ENCODE measurements at places on chromosomes 16 and 17.

- DNase-seq, result no peak
These were observed at the start of gene ANKRD13B for GRCh38 chr17:29592850-29593551. Gene ANKRD13B, plus strand, starts transcription at chr17:29593132. Its CDS starts 490 bp downstream, at chr17:29593622.

GRCh38 chr16:22098405-22099255 lies 6.3 kb downstream of the VWA3A start:
- no peak for DNase-seq

- peak; percentile 54 for DNase-seq
These were observed 34.4 kb upstream of the PRKCB start for GRCh38 chr16:23801378-23801777.

- no peak for DNase-seq
These were observed 84.4 kb upstream of the NKD1 start for GRCh38 chr16:50463581-50464324.

GRCh38 chr16:84080813-84081212 lies 35.9 kb downstream of the MBTPS1 start:
- DNase-seq, result no peak

GRCh38 chr16:68644715-68645493 lies at the start of gene CDH3:
Gene CDH3, plus strand, starts transcription at chr16:68645310. Its CDS starts 70 bp downstream, at chr16:68645380.
- DNase-seq, result no peak

- no peak for DNase-seq
These were observed 285.3 kb downstream of the FOXL1 start for GRCh38 chr16:86863609-86864008.

DNA sequence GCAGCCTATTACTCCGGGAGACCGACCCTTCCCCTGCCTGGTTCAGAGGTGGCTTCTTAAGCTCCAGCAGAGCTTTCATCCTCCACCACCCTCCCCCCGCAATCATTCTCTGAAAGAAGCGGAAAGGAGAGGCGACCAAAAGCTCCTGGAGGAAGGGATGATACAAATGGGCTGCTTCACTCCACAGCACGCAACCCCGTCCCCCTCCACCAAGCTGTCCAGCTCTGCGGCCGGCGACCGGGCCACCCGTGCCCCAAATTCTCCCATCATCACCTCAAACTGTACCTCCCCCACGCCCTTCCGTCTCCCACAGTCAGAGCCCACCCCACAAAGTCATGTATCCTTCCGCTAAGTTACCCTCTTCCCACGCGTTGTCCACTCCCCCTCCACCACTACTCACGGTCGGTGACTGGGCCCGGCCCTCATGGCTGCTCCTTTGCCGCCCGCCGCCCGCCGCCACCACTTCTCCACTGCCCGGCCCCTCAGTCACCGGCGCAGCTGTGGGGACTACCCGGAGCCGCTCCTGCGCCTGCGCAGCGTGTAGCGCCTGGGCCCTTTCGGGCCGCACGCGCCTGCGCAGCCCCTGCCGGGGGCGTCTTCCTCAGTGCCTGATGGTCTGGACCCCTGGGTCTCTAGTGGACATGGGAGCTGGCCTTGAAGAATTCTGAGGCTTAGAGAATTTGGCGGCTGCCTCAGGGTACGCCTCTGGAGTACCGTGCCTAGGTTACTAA lies at the start of gene FAM222B:
FAM222B (minus strand) TSS at position 509 of the 731 bp plus-strand sequence. CDS start 76,123 bp downstream, outside the sequence.
- peak; percentile 66 for DNase-seq

DNA sequence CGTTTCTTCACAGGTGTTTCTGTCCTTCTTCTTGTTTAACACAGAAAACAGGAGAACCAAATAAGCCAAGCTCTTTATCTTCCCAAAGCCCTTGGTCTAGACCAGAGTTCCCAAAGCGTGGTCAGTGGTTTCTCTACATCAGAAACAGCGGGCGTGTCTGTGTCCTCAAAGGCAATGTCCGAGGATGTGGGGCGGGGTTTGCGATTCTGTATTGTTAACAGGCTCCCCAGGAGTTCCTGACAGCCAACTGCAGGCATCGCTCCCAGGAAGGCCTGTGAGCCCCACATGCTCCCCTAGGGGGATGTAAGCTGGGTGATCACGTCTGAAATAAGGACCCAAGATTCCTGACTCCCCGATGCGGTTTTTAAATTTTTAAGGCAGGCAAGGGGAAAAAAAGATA lies 28.4 kb upstream of the SLC25A19 start:
- no peak for DNase-seq

DNA sequence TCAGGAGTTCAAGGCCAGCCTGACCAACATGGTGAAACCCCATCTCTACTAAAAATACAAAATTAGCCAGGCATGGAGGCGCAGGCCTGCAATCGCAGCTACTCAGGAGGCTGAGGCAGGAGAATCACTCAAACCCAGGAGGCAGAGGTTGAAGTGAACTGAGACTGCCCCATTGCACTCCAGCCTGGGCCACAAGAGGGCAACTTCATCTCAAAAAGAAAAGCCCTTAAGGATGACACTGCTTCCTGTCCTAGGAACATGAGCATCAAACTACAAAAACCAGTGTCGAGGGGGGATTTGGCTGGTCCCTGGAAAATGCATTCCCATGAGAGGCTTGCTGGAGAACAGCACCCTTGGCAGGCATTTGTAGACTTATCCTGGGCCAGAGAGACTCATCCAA lies 449.5 kb upstream of the PSMD7 start:
- no peak for DNase-seq

GRCh38 chr17:78707016-78707415 lies 75.1 kb downstream of the CYTH1 start:
- no peak for DNase-seq

DNA sequence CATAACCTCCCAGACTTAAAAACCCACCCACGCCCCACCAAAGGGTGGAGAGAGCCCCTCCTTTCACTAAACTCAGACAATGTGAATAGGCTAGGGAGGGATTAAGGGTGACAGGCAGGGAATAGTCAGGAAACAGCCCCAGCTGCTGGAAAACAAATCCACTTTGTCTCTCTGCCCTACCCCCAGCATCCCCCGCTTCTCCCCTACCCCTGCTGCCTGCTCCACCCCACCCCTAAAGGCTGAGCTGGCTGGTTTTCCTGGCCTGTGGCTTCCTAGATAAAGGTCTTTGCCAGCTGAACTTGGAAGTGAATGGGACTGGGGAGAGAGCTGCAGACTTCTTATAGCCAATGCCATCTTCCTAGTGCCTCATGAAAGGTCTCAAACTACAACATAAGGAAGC lies 15.0 kb downstream of the CAVIN1 start:
- DNase-seq, result no peak

DNA sequence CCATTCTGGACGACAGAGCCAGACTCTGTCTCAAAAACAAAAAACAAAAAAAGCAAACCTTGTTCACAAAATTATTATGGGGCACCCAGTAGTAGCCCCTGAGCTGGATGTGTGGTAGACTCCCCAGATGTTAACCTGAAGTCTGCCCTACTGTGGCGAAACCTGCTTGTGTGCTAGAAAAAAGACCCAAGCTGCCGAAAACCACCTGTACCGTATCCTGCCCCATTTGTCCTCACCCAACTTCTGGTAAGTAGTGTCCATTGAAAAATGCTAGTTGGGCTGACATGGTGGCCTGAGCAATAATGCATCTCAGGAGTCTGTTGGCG lies 9.1 kb downstream of the RMI2 start:
- DNase-seq, result no peak

DNA sequence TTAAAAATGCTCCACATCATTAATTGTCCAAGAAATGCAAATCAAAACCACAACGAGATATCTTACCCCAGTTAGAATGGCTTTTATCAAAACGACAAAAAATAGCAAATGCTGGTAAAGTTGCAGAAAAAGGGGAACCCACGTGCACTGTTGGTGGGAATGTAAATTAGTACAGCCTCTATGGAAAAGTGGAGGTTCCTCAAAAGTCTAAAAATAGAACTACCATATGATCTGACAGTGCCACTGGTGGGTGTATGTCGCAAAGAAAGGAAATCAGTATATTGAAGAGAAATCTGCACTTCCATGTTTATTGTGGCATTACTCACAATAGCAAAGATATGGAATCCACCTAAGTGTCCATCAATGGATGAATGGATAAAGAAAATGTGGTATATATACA lies 38.2 kb upstream of the ZFHX3 start:
- no peak for DNase-seq

- DNase-seq, result no peak
These were observed 5.6 kb downstream of the MMD start for GRCh38 chr17:55416000-55416399.

GRCh38 chr17:61127960-61128359 lies 271.7 kb upstream of the TBX2 start:
- no peak for DNase-seq
